ENCODE measurements at places on chromosomes 7 and 10.

- DNase-seq: no peak
Measured at GRCh38 chr10:125007436-125007835, 65.5 kb downstream of the ZRANB1 start.

DNA sequence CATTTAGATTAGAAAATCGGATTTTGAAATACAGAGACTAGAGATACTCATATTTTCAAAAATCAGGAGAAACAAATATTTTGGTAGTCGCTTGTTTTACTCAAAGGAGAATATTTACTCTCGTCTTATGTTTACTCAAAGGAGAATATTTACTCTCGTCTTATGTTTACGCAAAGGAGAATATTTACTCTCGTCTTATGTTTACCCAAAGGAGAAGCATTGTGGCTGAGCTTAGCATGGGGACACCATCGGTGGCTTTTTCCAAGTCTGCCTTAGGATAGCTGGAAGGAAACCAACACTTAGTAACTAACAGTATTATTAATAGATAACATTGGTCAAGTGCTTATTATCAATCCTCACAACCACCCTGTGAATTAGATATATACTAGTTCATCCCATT, 71.8 kb downstream of the SNX10 start:
- DNase-seq: no peak

GRCh38 chr10:13001041-13001886, at the start of gene CCDC3:
Gene CCDC3, minus strand, starts transcription at chr10:13001713. Its CDS starts 143 bp downstream, at chr10:13001570.
- no peak for DNase-seq

DNA sequence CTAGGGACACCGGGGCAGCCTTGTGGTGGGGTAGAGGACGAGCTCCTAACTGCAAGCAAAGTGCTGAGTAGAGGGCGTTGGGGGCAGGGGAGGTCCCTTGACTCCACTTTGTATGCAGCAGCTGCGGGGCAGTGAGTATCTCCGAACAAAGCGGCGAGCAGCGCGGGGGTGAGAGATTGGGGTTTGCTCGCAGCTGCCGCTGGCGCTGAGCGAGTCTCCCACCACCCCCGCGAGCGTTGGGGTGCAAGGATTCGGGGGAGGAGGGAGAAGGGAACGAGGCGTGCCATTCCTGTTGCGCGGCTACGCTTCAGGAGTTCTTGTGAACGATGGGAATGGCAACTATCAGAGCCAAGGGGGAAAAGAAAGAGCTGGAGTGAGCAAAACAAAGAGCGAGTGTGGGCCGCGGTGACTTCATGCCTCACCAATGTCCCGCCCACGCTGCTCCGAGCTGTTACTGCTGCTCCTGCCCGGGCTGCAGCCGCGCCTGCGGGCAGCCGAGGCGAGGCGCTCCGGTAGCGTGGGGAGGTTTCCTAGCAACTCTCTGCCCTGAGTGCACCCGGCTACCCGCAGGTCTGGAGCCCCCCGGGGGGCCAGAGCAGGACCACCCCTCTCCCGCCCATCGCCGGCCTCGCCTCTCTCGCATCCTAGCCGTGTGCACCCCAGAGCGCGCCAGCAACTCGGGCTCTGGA, at the start of gene ITGB8:
Gene ITGB8 (plus strand): TSS at position 662 of the 689 bp plus-strand sequence. CDS start 907 bp downstream, outside the sequence.
- peak; percentile 27 for DNase-seq

DNA sequence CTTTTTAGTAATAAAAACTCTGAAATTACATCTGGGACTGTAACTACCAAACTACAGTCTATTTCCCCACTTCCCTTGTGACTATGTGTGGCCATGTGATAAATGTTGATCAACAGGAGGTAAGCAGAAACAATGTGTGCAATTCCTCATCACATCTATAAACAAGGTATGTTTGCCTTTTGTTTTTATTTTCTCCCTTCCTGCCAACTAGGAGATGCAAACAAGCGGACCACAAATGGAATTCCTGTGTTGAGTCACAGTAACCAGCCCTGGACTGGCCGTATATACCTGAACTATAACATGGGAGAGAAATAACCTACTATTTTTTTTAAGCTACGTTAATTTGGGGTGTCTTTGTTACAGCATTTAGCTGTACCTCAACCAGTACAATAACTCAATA, 52.5 kb downstream of the SCRN1 start:
- no peak for DNase-seq

DNA sequence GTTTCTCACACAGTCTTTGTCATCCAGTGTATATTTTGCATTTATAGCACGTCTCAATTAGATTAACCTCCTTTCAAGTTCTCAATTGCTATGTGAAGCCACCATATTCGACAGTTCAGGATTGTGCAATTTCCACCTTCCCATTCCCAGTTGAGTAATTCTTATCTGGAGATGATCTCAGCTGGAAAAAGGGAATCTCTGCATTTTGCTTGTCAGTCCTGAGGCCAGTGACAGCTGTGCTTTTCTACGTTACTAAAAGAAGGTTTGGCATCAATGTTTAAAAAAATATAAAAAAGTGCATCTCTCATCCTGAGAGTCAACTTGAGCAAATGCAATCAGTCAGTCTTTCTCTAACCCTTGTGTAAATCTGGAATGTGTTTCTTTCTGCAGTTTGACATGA, 247.7 kb downstream of the PRKG1 start:
- DNase-seq: no peak

DNA sequence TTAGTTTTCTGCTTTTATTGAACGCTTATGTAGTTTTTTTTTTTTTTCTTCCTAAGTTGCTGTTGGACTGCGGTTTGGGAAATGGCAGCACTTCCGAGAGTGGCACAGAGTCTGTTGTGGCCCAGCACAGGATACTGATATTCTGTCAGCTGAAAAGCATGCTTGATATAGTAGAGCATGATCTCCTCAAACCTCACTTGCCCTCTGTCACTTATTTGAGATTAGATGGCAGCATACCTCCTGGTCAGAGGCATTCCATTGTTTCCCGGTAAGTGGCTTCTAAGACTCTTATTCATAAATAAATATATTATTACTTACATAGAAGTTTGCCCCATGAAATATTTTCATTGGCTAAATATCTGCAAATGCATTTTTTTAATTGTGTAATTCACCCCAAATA, 101.1 kb downstream of the BTAF1 start:
- no peak for DNase-seq

DNA sequence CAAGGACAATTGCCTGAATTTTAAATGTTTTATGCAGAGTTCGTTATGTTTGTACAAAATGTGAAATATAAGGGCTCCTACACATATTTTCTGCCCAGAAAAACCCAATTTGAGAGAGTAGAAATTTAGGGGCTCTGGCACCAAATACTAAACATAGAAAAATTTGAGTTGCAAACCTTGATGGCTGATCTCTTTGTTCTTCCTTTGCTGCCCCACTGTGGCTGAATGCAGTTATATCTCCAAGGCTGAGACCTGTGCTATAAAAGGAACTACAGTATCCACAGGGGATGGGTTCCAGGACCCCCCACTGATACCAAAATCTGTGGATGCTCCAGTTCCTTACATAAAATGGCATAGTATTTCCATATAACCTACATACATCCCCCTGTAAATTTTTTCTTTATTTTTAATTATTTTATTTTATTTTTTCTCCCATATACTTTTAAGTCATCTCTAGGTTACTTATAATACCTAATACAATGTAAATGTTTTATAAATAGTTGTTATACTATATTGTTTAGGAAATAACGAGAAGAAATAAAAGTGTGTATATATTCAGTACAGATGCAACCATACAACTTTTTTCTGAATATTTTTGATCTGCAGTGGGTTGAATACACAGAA, 22.5 kb downstream of the CFAP43 start:
- DNase-seq: peak; percentile 68

- no peak for DNase-seq
Measured at GRCh38 chr7:142383841-142384492, 126.1 kb upstream of the PRSS58 start.

DNA sequence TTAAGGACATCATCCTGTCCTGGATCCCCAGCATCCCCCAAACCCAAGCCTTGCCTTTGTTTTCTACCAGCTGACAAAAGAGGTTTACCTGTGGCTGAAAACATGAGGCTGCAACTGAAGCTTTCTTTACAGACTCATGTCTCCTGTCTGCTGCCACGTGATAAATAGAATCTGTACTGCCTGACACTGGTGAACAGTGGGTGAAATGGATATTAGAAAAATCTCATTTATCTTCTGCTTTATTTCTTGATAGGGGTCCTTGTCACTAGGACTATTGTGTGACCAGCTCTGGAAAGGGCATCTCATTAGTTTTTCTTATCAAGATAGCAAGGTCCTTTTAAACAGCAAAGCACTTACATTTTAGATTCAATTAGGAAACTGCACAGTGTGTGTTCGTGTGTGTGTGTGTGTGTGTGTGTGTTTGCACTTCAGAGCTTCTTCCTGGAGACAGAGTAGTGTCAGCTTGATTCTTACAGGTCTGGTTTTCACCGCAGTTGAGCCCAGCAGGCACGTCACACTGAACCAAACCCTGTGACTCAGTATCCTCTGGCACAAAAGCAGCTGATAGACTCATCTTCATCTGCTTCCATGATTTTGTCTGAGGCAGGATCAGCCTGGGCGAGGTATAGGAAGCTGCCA, 373.5 kb upstream of the CELF2 start:
- no peak for DNase-seq

DNA sequence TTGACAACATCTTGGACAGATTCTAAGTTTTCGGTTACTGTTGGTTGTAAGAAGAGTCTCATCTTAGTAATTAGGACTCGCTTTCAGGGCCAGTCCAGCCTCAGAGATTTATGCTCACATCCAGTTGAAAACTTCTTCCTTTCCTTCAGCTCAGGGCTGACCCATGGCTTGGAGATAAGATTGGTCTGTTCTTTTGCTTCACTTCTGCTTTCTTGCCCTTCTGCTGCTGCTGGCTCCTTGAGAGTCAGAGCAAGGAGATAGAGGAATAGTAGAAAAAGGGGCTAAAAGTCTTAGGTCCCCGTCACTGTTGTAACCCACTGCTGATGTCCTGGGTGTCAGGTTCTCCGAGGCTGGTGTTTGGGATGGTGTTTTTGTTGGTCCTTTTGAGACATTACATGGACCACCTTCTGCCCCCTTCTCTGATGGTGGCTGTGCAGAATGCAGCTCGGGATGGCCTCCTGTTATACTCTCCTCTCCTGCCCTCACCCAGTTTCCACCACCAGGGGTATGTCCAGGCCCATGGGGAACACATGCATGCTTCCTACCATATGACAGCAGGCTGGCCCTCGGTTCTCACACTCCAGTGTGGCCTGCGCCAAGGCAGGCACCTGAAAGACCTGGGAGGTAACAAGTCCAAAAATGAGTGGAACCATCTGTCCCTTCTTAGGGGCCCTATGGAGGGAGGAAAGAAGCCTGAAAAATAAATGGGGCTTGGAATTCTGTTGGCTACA, 67.8 kb upstream of the PCBD1 start:
- peak; percentile 78 for DNase-seq

DNA sequence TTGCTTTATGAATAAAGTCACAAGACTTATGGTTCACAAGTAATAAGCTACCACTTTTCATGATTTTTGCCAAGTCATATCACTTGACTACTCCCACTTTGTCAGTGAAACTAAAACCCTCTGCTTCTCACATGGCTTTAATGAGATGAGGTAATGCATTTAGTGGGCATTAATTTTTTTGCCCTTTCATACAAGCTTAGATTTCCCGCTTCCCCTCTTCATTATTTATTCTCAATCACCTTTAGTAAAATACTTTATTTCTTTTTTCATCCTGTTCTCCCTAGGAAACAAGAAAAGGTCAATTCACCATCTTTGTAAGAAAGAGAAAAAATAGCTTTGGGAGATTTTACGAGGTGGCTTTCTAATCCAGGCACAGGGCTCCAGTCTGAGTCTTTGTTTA, 109.6 kb upstream of the STARD3NL start:
- DNase-seq: no peak

GRCh38 chr7:44920119-44920518, 34.8 kb upstream of the PURB start:
- no peak for DNase-seq

- DNase-seq: peak; percentile 2
Measured at GRCh38 chr7:147245274-147245673, 1128.7 kb downstream of the CNTNAP2 start.

DNA sequence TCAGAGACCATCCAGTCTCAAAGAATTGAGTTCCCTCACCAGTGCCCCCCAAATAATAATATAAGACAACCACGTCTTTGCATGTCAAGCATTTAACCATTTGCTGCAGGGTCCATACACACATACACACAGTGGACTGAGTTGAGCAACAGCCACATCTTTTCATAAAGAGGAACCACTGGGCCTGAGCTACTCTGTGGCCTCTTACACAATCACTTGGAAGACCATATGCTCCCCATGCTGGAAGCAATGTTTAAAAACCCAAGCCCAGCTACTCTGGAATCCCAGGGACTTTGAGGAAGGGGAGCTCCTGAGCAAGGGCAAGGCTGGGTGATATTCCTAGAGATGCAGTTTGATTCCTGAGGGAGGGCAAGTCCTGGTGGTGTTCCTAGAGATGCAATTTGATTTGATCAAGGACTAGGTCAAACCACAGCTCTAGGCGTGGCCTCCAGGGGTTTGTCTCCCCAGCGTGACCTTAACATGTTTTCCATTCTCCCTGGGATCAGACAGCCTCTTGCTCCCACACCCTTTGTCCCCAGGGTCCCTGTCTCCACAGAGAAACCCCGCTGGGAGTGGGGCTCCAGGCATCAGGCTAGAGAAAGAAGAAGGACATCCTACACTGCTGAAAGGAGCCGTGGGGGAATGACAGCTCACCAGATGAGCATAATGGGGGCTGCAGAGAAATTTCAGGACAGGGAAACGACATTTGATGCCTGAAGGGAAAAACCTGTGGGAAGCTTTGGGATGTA, 376.2 kb upstream of the MGMT start:
- no peak for DNase-seq

DNA sequence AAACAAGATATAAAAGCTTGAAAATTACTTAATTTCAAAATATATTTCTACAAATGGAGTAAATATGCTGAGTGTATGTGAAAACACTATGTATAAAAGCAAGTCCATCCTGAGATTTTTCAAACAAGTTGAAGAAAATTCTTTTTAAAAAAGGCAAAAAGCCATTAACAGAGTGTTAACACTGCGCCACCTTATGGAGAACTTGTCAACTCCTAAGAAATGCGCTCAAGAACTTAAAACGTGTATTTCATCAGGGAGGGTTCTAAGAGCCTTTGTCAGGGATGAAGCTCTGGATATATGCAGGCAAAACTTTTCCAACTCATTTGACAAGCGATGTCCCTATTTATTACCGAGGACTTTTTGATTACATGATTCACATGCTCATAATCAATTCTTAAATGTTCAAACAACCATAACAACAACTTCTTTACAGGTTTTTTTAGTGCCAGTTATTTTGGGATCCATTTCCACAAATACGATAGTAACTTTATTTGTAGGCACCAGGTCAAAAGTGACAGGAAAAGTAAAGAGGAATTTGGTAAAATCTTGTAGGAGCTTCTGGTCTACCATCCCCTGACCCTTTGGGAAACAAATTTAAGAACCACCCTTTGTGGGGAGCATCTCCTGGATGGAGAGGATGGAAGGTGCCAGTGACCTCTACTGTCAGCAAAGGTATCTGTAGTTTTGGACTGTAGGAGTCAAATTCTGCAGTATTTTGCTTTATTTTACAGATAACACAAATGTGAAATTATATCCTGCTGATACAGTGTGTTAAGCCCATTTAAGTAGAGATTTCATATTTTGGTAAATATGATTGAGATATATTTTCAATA, 23.2 kb downstream of the CALCR start:
- no peak for DNase-seq

GRCh38 chr7:127598318-127598717, 4.8 kb downstream of the FSCN3 start:
- no peak for DNase-seq

GRCh38 chr10:126736727-126737126, 66.2 kb upstream of the C10orf90 start:
- DNase-seq: no peak

GRCh38 chr10:33385015-33385414, 50.5 kb upstream of the NRP1 start:
- DNase-seq: no peak

GRCh38 chr10:93299606-93300287, 182.4 kb downstream of the MYOF start:
- DNase-seq: no peak

Measured in cerebellum (tissue), 4 donors.